H7 (cell line): ENCODE measurements at places on chromosomes 3 and 15. TPM values are rescaled to one million over a fixed set of nuclear protein-coding genes. Genes with fewer than 3 reads are reported as not detected.

Gene LIPC
- total RNA-seq = not detected in 2 replicates

Gene MFN1
- 21.7 and 24.5 TPM in 2 replicates for total RNA-seq

Gene PLA2G4E
- total RNA-seq = not detected in 2 replicates

Gene COL6A6
- under 0.01 TPM in 1 of 2 replicates, not detected in the other for total RNA-seq

DNA sequence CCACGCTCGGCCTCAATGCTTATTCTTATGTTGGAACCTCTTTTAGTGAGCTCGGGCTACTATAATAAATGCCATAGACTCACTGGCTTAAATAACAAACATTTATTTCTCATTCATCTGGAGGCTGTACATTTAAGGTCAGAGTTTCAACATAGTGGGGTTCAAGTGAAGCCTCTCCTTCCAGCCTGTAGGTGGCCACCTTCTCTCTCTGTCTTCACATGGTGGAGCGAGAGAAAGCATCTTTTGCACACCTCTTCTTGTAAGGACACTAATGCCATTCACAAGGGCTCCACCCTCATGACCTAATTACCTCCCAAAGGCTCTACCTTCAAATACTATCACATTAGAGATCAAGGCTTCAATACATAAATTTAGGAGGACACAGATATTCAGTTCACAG is 520.3 kb upstream of the EPHA6 start:
- peak; percentile 2 for DNase-seq

DNA sequence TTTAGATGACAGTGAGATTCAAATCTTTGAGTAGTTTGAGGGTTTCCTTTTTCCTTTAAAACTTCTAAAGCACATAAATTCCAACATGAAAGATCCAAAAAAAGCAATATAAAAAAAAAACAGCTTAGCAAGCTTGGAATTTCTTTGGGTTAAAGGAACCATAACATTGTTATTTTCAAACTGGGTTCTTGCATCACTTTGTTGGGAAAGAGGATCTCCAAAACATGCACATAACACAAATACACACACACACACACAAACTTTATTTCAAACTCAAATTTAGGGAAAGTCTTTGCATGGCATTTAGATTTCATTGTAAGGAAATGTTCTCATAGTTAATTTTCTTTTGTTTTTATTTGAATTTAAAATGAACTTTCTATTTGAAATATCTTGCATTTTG is 79.2 kb upstream of the COL8A1 start:
- DNase-seq = no peak

- DNase-seq = peak; percentile 5
Measured at GRCh38 chr3:123469323-123469995, 20.6 kb upstream of the ADCY5 start.

GRCh38 chr3:120566243-120566975 is 29.7 kb upstream of the NDUFB4 start:
- no peak for DNase-seq

DNA sequence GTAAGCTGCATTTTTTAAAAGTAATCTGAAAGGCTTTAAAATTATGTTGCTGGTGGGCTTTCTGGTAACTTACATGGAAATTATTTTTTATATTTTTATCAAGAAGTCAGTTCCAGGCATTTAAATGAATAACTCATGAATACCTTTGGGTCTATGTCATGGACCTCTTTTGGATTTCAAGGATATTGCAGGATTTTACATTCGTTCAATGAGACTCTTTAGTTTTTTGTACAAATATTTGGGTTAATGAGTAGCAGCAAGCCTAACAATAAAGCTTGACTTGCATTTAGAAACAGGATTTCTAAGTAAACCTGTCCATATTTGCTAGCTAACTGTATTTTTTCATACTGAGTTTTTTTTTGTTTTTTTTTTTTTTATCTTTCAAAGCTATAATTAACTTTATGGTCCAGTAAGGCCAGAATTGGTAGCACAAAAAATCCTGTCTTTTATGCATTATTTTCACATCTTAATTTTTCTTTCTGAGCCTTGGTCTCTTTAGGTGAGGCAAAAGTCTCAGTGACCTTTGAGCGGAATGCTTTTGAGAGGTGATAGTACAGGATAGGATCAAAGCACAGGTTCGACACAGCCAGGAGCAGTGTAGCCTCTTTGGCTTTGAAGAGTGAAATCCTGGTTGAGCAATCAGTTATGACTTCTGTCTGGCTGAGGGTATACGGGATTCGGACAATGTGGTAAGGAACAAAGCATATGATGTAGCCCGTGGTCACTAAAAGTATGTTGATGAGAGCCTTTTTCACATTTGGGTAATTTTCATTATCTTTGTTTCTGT is 4.8 kb downstream of the GPR171 start:
- DNase-seq = no peak

DNA sequence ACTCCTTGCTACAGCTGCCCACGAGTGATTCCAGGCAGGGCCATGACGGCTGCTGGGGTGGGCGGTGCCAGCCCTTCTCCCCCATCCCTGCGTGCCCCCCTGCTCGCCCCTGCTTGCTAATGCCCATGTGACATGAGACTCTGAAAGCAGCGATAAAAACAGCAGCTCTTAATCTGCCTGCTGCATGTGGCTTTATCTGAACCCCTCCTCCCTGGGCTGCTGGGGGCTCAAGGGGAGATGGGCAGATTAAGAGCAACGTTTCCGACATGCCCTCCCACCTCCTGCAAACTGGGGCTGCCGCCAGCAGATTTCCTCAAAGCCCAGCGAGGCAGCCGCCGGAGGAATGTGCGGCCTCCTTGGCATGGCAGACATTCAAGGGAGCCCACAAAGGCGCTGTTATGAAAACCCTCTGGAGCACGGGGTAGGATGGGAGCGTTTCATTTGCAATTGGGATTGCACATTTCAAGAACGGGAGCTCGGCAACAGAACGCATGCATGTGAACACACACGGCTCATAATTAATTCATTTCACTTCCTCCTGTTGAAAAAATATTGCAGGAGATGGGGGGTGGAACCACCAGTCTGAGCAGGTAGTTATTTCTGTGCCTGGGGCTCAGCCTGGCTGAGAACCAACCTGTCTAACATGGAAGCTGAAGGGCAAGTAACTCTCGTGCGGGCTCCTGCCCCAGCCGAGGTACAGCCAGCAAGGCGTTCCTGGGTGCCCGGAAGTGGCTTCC is 504.2 kb upstream of the PROK2 start:
- DNase-seq = peak; percentile 54
